ENCODE measurements at places on chromosomes 6 and 20. TPM values are rescaled to one million over a fixed set of nuclear protein-coding genes. Genes with fewer than 3 reads are reported as not detected.

Gene DEFB124
- not detected for total RNA-seq

Gene GSTA2
- not detected for total RNA-seq

Gene CDC40
- total RNA-seq, result 32.4 TPM

Gene PCK1
- not detected for total RNA-seq

Gene PRSS35
- 4.3 TPM for total RNA-seq

Gene NKX2-4
- total RNA-seq, result not detected

Gene GABBR1
- total RNA-seq, result 16.3 TPM
